ENCODE measurements at places on chromosomes 16 and 17. TPM values are rescaled to one million over a fixed set of nuclear protein-coding genes. Genes with fewer than 3 reads are reported as not detected.

DNA sequence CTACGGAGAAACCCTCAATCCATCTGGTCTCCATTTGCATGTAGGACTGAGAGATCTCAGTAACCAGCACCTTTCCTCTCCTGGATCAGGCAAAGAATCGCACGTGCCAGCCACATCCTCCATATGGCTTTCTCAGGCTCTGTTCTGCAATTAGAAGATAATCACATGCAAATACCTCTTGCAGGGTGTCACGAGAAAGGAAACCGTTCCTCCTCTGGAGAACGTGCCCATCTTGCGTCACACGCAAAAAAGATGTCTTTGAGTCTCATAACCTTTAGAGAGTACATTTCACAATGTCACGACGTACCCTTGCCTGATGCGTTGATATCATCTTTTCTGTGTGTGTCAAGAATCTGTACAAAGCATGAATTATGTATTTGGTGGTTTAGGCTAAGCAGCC is 36.2 kb upstream of the DNAH17 start:
- no peak for DNase-seq

DNA sequence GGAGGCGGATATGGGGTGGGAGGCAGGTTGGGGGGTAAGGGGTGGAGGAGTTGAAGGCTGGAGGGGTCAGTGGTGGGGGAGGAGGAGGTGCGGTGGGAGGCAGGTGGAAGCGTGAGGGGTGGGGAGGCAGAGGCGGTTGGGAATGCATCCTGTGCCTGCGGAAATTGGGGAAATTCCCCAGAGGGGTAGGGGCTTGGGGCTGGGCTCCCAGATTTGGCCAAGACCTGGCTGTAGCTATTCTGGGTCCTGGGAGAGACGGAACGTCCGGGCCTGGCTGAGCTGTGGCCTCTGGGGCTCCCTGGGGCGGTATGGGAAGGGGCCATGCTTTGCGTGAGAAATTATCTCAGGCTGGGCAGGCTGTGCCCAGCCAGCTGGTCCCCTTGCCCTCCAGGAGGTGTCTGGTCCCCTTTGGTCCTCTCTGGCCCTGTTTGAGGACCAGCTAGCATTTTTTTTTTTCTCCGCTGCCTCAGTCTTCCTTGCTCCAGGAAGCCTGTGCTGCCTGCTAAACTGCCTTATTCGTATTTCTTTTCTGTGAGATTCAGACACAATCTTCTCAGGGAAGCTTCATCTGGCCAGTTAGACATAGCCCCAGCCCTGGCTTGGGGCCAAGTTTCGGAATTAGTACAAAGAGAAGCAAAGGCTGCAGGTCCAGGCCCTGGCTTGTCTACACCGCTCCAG is 7.3 kb upstream of the TRPV2 start:
- DNase-seq, result peak; percentile 40

DNA sequence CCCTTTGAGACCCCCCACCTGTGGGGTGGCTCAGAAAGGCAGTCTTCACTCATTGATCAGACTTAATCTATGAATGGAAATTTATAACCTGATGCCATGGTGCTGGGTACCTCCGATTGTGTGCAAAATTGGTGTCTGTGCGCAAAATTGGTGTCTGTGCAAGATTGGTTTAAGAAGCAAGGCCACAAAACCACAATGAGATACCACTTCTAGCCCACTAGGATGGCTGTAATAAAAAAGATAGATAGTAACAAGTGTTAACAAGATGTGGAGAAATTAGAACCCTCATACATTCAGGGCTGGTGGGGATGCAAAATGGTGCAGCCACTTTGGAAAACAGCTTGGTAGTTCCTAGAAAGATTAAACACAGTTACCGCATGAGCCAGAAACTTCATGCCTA is 13.9 kb upstream of the CSNK2A2 start:
- no peak for DNase-seq

DNA sequence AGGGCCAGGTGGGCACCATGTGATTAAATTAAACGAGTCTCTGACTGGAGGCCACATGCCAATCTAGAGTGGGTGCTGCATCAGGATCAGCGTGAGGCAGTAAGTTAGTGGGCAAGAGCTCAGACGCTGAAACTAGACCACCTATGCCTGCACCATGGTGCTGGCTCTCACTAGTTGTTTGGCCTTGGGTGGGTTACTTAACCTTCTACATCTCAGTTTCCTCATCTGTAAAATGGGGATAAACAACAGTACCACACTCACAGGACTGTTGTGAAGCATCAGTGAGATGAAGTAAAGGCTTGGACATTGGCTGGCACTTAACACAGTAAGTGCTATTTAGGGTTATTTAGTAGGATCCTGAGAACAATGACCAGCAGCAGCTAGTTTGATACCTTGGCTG is 5.9 kb downstream of the NDUFAB1 start:
- DNase-seq, result no peak

- no peak for DNase-seq
Measured at GRCh38 chr17:17820046-17820445, 16.7 kb downstream of the SREBF1 start.

DNA sequence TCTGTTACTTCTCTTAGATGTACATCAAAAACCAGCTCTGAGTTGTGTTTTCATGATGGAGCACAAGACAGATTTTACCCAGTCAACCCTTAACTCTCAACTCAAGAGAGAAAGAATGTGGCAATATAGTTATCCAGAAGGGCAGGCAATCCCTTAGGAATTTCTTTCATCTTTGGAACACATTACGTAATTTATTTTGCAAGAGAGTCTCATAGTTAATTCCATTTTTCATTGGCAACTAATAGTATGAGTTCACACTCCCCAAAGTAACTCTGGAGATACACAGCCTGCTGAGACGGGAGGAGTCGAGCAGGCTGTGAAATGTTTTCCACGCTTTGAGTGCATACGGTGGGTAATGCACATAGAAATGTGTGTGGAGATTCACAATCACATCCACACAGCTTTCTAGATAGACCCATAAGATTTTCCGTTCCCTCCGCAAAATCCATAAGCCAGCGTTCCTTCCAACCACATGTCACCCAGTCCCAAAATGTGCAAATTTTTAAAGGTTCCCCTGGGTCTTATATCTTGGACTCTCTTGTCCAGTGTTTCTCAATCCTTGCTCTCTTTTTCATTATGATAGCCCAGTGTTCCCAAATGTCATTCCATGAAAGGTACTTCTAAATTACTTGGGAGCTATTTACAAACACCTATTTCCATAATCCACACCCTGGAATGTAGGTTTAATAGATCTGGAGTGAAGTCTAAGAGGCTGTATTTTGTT is 8.4 kb upstream of the CDRT4 start:
- no peak for DNase-seq

- no peak for DNase-seq
Measured at GRCh38 chr17:77783991-77784820, 174.3 kb upstream of the TNRC6C start.

GRCh38 chr17:36089888-36090836 is at the start of gene CCL3:
Gene CCL3, minus strand, starts transcription at chr17:36090143. Its CDS starts 85 bp downstream, at chr17:36090058.
- DNase-seq, result no peak

- DNase-seq, result no peak
Measured at GRCh38 chr16:26078716-26079355, 387.1 kb downstream of the HS3ST4 start.

- no peak for DNase-seq
Measured at GRCh38 chr17:70327723-70328122, 158.4 kb downstream of the KCNJ2 start.

DNA sequence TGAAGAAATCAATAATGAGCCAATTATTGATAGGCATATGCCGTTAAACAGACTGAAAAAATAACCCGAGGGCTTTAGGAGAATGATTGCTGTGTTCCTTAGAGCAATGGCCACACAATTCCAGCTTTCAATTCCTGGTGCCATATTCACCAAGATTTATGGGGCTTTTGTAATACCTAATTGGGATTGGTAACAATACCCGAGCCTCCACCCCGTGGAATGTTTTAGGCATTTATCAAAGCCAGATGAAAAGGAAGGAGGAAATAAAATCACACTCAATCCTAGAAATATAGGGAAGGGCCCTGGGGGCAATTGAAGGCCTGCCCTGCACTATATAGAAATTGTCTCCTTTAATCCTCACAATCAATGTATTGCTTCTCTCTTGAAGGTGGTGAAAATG is 42.1 kb upstream of the MLYCD start:
- no peak for DNase-seq

GRCh38 chr17:76870377-76870714 is 2.1 kb downstream of the MGAT5B start:
- no peak for DNase-seq

DNA sequence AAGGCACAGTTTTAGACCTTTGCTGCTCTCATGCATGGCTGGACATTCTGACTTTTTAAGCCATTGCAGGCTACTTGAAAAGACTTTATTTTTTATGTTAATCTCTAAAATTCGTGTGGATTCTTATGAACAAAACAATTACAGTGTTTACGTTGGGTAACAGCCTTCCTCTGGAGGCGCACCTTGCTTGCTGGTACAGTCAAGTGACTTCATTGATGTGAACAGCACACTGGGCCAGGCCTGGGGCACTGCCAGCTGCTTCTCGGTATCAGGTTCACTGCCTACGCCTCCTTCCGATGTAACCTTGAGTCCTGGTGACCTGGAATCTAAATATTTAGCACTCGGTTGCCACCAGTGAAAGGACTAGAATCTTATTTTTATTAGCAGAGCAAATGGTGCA is 27.8 kb downstream of the MARCHF10 start:
- no peak for DNase-seq

DNA sequence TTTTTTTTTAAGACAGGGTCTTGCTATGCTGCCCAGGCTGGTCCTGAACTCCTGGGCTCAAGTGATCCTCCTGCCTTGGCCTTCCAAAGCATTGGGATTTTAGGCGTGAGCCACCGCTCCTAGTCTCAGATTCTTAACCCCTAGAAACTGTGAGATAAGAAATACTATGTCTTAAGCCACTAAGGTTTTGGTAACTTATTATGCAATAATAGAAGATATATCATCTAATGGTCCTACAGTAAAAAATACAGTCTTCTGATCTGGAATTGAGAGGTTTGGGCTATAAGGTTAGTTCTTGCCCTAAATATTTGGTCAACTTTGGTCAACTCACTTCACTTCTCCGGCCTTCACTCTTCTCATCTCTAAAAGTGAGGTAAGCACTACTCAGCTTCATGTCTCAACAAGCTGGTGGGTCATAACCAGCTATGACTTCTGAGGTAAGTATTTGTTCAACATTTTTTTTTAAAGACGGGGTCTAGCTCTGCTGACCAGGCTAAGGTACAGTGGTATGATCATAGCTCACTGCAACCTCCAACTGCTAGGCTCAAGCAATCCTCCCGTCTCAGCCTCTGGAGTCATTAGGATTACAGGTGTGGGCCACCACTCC is 14.7 kb downstream of the RAD51D start:
- no peak for DNase-seq

GRCh38 chr16:50652836-50653425 is 28.2 kb downstream of the SNX20 start:
- no peak for DNase-seq

ZFP90 gene
- polyA plus RNA-seq, result 19.4 TPM

ATAD5 gene
- 4.7 TPM for polyA plus RNA-seq

ZMYND15 gene
- 5.1 TPM for polyA plus RNA-seq

ABCC3 gene
- 53.7 TPM for polyA plus RNA-seq

CCDC47 gene
- 104 TPM for polyA plus RNA-seq

WNT9B gene
- not detected for polyA plus RNA-seq

TEKT5 gene
- 0.09 TPM for polyA plus RNA-seq

TNP2 gene
- not detected for polyA plus RNA-seq

CD300E gene
- polyA plus RNA-seq, result 0.12 TPM

DNAAF8 gene
- polyA plus RNA-seq, result 0.78 TPM

All from large intestine (tissue), 12 donors.